Aorta (tissue), 5 donors: ENCODE measurements at places on chromosomes 1 and 21. TPM values are rescaled to one million over a fixed set of nuclear protein-coding genes. Genes with fewer than 3 reads are reported as not detected.
A peak's percentile ranks its signal among the peaks of the same experiment; 100 is the strongest.

- no peaks in the 10 kb centered on the region for H3K36me3 ChIP-seq
- DNase-seq, result no peak
- H3K4me1 ChIP-seq, result no peaks in the 10 kb centered on the region
- no peak overlapping the region for H3K27ac ChIP-seq
- no peaks in the 10 kb centered on the region for H3K27me3 ChIP-seq
Observed at GRCh38 chr21:29939104-29939923, 482 bp downstream of the GRIK1 start.

GRCh38 chr1:209430107-209430506, 153.4 kb upstream of the CAMK1G start:
- H3K27me3 ChIP-seq, result no peaks in the 10 kb centered on the region
- H3K4me1 ChIP-seq, result no peaks in the 10 kb centered on the region
- DNase-seq, result no peak
- H3K4me3 ChIP-seq, result no peak overlapping the region

- no peaks in the 10 kb centered on the region for H3K27me3 ChIP-seq
- DNase-seq, result no peak
- H3K27ac ChIP-seq, result no peak overlapping the region
- H3K4me1 ChIP-seq, result no peaks in the 10 kb centered on the region
- no peak overlapping the region for H3K4me3 ChIP-seq
- no peaks in the 10 kb centered on the region for H3K36me3 ChIP-seq
Observed at GRCh38 chr1:34268311-34268954, 91.7 kb downstream of the C1orf94 start.

GRCh38 chr1:112626887-112627286, 7.3 kb downstream of the CAPZA1 start:
- H3K4me1 ChIP-seq, result peaks cover 5% of the 10 kb centered on the region
- H3K36me3 ChIP-seq, result peaks cover 3% of the 10 kb centered on the region
- no peaks in the 10 kb centered on the region for H3K27me3 ChIP-seq
- no peak overlapping the region for H3K27ac ChIP-seq
- DNase-seq, result no peak

DNA sequence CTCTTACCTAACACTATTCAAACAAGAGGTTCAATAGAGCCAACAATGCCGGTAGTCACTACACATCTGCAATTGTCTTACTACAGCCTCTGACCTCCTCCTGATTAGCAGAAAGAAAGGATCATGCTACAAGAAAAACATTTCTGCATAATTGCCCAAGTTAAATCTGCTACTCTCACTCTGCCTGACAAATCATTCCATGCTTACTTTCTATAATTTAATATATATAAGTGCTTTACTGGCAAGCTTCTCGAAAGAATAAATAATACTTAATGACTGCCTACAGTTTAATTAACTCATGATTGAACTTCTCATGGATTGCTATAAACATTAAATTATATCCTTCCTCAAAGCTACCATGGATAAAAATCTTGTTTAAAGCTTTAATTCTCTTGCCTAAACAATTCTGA, 156.0 kb downstream of the SLC45A1 start:
- H3K27ac ChIP-seq, result no peak overlapping the region
- H3K4me3 ChIP-seq, result no peak overlapping the region
- DNase-seq, result no peak
- no peaks in the 10 kb centered on the region for H3K36me3 ChIP-seq
- H3K4me1 ChIP-seq, result peaks cover 6% of the 10 kb centered on the region

DNA sequence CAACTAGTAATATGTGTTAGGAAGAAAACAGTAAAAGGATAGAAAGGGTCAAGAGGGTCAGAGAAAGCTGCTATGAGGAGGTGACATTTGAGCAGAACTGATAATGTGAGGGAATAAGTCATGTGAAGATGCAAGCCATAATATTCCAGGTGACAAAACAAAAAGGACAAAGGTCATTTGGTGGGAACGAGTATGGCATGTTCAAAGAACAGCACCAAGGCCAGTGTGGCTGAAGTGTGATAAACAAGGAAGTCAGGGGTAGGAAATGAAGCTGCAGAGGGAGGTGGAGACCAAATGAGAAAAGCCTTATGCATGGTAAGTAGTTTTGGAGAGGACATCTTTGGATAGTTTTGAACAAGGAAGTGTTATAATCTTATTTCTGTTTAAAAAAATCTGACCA, 46.7 kb downstream of the LPGAT1 start:
- H3K27ac ChIP-seq, result no peak overlapping the region
- no peak for DNase-seq
- no peaks in the 10 kb centered on the region for H3K4me1 ChIP-seq
- H3K27me3 ChIP-seq, result no peaks in the 10 kb centered on the region
- no peaks in the 10 kb centered on the region for H3K36me3 ChIP-seq

GRCh38 chr1:215417122-215417521, 150.0 kb upstream of the KCTD3 start:
- no peaks in the 10 kb centered on the region for H3K36me3 ChIP-seq
- H3K27ac ChIP-seq, result no peak overlapping the region
- H3K27me3 ChIP-seq, result no peaks in the 10 kb centered on the region
- no peaks in the 10 kb centered on the region for H3K4me1 ChIP-seq

GRCh38 chr1:225691377-225691776, 38.5 kb upstream of the ENAH start:
- no peaks in the 10 kb centered on the region for H3K36me3 ChIP-seq
- H3K27me3 ChIP-seq, result no peaks in the 10 kb centered on the region
- H3K4me3 ChIP-seq, result no peak overlapping the region
- H3K4me1 ChIP-seq, result peaks cover 7% of the 10 kb centered on the region

DNA sequence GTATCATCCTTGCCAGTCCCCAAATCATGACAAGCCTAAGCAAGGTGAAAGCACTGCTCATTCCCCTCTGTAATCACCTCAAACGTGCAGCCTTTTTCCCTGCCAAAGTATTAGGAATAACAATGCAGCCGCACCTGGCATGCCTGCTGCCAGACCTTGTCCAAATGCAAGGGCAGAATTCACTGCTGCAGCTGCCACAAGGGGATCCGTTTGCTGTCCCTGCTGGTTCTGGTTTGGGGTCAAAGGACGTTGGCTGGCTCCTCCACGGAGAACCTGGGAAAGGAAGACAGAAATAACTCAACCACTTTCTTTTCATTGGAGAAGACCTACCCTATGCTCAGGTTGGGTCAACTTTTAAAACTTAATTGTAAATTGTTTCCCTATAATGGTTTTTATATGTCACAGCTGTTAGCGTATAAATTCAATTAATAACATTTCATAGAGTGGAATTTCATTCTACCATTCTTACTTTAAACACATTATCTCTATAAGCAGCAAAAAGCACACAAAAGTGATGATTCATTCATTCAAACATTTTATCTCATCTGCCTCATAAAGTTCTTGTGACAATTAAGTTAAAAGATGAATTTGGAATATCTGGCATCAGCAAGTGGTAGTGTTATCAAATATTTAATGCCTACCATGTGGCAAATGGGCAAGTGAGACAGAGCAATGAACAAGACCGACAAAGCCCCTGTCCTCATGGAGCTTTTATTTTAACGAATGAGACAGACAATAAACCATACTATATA, 59.8 kb upstream of the SDC3 start:
- no peak for DNase-seq
- no peak overlapping the region for H3K27ac ChIP-seq
- no peak overlapping the region for H3K4me3 ChIP-seq

GRCh38 chr21:44647222-44647552, 973 bp downstream of the KRTAP10-11 start:
- H3K36me3 ChIP-seq, result no peaks in the 10 kb centered on the region
- no peak for DNase-seq
- H3K27ac ChIP-seq, result no peak overlapping the region
- no peaks in the 10 kb centered on the region for H3K4me1 ChIP-seq

DNA sequence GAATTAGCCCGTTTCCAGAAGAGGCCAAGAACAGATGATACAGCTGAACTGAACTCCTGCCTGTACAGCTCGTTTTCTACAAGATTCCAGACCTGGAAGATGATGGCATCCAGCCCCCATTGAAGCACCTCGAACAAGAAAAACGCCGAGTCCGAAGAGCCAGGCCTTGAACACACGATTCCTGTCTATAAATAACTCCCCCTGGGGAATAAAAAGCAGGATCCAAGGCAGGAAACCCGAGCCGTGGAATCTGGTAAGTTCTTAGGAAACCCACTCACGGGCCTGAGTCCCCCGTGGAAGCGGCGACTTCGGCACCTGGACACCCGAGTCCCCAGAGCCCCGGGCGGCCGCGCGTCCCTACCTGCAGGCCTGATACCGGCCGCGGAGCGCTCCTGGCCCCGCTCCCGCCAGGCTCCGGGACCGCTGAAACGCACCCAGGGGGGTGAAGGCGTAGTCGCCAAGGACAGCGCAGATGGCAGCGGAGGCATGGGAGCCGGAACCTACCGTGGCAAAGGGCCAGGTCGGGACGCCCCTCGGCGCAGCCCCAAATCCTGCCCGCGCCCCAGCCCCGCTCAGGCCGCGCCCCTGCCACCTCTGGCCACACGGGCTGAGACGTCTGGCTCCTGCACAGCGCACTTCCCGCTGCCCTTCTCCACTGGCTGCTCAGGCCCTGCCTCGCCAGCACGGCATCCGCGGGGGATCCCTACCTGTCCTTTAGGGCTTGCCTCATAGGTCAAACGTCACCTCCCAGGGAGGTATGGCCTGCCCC, 14.0 kb upstream of the HLCS start:
- H3K27ac ChIP-seq, result no peak overlapping the region
- peak; percentile 58 for DNase-seq
- H3K27me3 ChIP-seq, result no peaks in the 10 kb centered on the region
- no peaks in the 10 kb centered on the region for H3K4me1 ChIP-seq
- no peaks in the 10 kb centered on the region for H3K36me3 ChIP-seq

DNA sequence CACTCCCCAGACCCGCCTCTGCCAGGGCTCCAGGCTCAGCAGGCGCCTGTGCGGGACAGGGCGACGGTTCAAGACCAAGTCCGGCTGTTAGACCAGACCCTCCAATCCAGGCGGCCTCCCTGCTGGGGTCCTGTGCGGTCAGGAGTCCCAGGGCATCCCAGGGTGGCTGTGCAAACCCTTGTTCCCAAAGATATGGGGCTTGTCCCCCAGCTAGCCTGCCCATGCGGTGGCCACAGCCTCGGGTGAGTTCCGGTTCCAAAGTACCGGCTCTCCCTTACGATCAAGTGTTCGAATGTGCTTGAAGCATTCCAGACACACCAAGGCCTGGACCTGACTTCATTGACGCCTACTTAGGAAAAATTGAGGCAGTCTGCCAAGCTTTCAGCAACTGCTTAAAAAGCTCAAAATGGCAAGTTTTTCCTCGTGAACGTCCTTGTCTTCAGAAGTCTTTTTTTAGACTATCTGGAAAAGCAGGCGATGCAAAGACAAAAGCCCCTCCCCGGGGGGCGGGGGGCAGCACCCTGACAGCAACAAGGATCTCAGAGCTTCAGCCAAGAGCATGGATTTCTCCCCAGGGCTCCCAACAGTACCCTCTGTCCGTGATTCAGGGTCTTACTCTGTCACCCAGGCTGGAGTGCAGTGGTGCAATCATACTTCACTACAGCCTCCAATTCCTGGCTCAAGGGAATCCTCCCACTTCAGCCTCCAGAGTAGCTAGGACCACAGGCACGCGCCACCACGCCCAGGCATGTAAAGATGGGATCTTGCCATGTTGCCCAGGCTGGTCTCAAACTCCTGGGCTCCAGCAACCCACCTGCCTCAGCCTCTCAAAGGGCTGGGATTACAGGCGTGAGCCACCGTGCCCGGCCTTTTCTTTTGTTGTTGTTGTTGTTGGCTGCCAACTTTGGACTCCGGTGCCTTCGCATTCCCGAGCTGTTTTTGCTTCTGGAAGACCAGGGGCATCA, 2.3 kb downstream of the FAAP20 start:
- DNase-seq, result peak; percentile 53
- no peaks in the 10 kb centered on the region for H3K27me3 ChIP-seq
- no peaks in the 10 kb centered on the region for H3K4me1 ChIP-seq
- H3K27ac ChIP-seq, result peak overlapping the region; percentile 64

- H3K4me3 ChIP-seq, result no peak overlapping the region
- H3K27me3 ChIP-seq, result no peaks in the 10 kb centered on the region
- H3K27ac ChIP-seq, result no peak overlapping the region
- no peak for DNase-seq
Observed at GRCh38 chr1:109659145-109659544, 3.2 kb downstream of the GSTM4 start.

DNA sequence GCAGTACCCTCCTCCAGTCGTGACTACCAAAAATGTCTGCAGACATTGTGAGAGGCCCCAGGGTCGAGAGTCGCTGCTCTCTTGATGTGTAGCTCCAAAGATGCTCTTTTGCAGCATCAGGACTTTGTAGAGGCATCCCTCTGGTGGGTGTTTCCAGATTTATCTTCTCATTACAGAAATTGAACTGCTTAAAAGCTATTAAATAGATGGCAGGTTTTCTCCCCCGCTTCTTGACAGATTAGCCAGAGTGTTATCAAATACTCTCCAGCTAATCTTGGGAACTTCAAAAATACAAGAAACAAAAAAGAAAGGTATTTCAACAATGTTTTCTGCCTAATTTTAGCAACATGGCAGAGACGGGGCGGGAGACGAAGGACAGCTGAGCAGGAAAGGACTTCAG, 265.2 kb downstream of the KIF26B start:
- no peaks in the 10 kb centered on the region for H3K36me3 ChIP-seq
- H3K4me3 ChIP-seq, result no peak overlapping the region
- H3K4me1 ChIP-seq, result no peaks in the 10 kb centered on the region
- no peak overlapping the region for H3K27ac ChIP-seq
- peaks cover 2% of the 10 kb centered on the region for H3K27me3 ChIP-seq
- DNase-seq, result no peak

GRCh38 chr1:62271134-62271533, 48.1 kb downstream of the KANK4 start:
- H3K4me3 ChIP-seq, result no peak overlapping the region
- no peak overlapping the region for H3K27ac ChIP-seq
- no peaks in the 10 kb centered on the region for H3K27me3 ChIP-seq
- no peak for DNase-seq

GRCh38 chr1:58331156-58331555, 215.4 kb downstream of the OMA1 start:
- H3K4me1 ChIP-seq, result no peaks in the 10 kb centered on the region
- H3K27ac ChIP-seq, result no peak overlapping the region
- no peak overlapping the region for H3K4me3 ChIP-seq
- H3K36me3 ChIP-seq, result no peaks in the 10 kb centered on the region
- no peaks in the 10 kb centered on the region for H3K27me3 ChIP-seq

DNA sequence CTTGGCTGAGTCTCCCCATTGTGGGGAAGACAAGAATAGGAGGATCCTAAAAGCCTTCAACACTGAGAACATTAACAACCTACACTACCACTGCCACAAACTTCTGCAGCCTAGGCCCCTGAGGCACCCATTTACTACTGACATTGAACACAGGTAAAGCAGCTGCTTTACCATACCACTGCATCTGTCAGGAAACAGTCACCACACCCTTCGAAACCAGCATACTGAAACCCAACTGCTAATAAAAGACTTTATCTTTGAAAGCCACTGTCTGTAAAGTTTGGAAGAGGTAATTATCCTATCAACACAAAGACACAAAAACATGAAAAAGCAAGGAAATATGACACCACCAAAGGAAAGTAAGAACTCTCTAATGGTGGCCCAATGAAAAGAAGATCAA, 7.4 kb downstream of the IFNAR1 start:
- no peak for DNase-seq
- no peaks in the 10 kb centered on the region for H3K4me1 ChIP-seq
- no peaks in the 10 kb centered on the region for H3K27me3 ChIP-seq
- H3K36me3 ChIP-seq, result no peaks in the 10 kb centered on the region

FAM72B gene
- polyA plus RNA-seq, result 0.23 TPM

OR2AK2 gene
- polyA plus RNA-seq, result not detected

FAM163A gene
- not detected for polyA plus RNA-seq

RHBDL2 gene
- polyA plus RNA-seq, result not detected

DLGAP3 gene
- polyA plus RNA-seq, result not detected

AADACL4 gene
- not detected for polyA plus RNA-seq
